Activated CD4-positive, alpha-beta T cell treated with anti-CD3 and anti-CD28 coated beads, Interleukin-2, amount 50 U/mL, for 1 hour (primary cell): ENCODE measurements at places on chromosomes 16 and 17.

DNA sequence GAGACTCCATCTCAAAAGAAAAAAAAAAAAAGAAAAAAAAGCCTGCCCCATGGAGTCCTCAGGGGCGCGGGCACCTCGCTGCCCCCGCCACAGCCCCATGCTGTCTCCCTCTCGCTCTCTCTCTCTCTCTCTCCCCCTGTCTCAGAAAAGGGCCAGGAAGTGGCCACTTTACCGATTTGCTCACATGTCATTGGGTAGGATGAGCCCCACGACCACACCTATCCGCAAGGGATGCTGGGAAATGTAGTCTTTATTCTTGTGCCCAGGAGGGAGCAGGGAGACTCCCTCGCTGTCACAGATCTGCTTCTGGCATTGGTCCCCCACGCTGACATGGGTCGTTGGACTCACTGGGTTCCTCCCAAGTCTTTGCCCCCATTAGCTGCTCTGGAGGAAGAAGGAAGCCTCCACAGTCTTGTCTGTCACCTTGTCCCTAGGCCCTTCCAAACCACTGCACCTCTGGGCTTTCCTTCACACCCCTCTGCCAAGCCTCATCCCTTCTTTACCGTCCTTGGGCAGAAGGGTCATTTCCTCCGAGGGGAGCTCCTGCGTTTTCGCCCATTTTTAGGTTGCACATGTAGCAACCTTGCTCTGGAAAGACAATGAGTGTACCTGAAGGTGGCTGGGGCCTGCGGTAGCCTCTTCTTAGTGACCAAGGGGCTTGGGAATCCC is 6.9 kb upstream of the GJD3 start:
- DNase-seq = no peak

DNA sequence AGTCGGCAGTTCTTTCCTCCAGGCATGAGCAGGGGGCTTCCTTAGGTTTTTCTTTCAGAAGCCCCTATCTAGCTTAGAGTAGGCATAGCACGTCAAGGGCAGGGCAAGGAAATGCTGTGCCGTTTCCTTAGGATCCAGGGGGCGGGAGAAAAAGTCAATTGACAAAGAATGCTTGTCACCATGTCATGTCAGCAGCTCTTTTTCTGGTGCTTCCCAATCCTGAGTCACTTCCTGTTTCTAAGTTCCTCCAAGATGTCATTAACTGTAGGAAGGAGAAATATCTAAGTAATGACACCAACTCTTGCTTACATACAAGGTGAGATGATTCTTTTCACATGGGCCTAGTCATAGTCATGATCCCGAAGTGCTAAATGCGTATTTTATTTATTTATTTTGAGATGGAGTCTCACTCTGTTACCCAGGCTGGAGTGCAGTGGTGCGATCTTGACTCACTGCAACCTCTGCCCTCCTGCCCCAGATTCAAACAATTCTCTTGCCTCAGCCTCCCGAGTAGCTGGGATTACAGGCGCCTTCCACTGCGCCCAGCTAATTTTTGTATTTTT is 35.2 kb downstream of the GJC1 start:
- no peak for DNase-seq

- no peak for DNase-seq
Observed at GRCh38 chr17:17041018-17041521, 1.2 kb upstream of the MPRIP start.

GRCh38 chr16:67236563-67237395 is 9.8 kb downstream of the TMEM208 start:
- peak; percentile 79 for DNase-seq

DNA sequence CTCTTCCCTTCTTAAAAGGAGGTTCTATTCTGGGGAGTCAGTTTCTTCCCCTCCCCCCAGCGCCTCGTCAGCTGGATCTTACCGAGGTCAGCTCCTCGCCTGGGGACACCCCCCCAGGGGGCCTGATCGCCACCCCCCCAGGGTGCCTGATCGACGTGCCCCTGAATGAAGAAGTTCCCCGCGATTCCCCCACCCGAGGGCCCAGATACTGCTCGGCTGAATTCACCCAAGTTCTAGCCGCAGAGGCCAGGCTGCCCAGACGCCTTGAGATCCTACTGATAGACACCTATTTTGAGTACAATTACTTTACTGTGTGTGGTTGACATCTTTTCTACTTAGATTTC is 1.4 kb downstream of the RAB11FIP3 start:
- DNase-seq = no peak

DNA sequence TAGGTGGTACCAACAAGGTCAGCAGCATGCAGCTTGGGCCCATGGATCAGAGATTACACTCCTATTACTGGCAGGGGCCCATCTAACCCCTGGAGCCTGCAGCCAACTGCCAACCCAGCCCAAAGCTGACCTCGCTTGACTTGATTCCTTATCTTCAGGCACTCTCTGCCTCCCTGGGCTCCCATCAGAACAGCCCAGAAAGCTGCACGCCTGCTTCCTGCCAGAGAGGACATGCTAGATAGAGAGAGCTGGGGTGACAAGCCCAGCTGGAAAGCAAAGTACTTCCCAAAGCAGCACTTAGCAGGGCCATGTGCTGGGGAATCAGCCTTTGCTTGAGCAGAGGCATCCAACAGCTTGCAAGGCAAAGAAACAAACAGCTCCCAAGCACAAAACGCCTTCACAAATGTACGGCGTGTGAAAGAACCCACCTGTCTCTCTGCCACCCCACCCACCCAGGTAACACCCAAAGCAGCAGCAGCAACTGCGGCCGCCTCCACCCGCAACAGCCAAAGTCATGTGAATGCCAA is 74.2 kb upstream of the NLK start:
- DNase-seq = no peak

- DNase-seq = no peak
Observed at GRCh38 chr17:4160294-4160859, 17.4 kb downstream of the CYB5D2 start.

DNA sequence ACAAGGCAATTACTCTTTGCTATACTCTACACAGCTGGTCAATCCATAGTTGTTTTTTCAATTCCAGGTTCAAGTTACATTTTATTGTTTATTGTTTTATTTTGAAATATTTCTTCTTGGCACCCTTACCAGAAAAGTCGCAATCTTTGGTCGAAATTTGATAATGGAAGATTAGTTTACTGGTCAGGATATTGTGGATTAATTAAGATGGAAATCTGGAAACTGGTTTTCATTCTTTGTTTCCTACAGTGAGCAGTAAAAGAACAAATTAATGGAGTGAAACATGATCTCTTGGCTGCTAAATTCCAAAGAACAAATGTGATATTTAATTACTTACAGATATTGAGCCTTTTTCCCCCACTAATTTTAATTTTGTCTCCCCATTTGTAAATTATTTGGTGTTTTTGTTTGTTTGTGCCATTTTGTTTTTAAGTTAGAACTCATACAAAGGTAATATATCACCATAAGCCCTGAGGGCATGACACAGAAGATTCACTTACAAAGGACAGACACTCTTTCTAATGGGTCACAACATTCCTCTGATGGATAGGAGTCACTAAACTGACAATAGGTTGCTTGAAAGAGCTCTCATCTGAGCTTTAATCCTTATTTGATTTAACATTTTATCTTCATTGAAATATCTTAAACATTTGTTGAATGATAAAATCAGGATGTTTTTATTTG is 700.2 kb downstream of the KCNJ2 start:
- no peak for DNase-seq

- no peak for DNase-seq
Observed at GRCh38 chr16:85567101-85567866, 45.8 kb upstream of the GSE1 start.

DNA sequence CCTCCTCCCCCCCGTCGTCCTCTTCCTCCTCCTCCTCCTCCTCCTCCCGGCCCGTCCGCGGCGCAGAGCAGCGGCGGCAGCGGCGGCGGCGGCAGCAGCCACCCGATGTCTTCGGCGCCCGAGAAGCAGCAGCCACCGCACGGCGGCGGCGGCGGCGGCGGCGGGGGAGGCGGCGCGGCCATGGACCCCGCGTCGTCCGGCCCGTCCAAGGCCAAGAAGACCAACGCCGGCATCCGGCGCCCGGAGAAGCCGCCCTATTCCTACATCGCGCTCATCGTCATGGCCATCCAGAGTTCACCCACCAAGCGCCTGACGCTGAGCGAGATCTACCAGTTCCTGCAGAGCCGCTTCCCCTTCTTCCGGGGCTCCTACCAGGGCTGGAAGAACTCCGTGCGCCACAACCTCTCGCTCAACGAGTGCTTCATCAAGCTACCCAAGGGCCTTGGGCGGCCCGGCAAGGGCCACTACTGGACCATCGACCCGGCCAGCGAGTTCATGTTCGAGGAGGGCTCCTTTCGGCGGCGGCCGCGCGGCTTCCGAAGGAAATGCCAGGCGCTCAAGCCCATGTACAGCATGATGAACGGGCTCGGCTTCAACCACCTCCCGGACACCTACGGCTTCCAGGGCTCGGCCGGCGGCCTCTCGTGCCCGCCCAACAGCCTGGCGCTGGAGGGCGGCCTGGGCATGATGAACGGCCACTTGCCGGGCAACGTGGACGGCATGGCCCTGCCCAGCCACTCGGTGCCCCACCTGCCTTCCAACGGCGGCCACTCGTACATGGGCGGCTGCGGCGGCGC is at the start of gene FOXF1:
FOXF1 (plus strand) TSS at position 63 of the 797 bp plus-strand sequence; CDS start at position 106, 43 bp downstream.
- DNase-seq = no peak

- DNase-seq = no peak
Observed at GRCh38 chr17:7511108-7511507, 26.9 kb downstream of the POLR2A start.

DNA sequence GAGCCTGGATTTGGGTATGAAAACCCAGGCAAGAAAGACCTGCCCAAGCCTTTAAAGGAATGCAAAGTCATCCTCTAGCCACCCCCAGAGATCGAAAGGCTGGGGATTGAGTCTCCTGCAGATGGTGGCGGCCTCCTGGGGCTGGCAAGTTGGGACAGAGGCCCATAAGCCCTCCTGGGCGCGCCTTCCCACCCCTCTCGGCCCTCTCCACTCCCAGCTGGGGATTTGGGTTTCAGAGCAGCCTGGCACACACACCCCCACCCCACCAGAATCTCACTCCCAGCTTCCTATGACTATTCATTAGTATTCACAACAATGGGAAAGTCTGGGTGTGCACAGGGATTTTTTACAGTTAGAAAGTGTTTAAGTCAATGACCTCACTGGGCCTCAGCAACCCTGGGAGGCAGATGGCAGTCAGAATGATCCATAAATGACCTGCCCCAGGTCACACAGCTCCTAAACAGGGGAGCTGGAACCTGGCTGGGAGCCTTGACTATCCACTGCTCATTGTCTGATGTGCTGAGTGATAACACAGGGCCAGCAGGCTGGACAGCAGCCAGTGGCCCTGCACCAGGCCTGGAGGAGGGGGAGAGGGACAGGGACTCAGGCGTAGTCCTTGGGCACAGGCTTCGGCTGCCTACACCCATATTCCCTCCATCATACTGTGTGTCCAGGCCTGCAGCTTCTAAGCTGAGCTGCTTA is 12.1 kb downstream of the NHERF1 start:
- no peak for DNase-seq

DNA sequence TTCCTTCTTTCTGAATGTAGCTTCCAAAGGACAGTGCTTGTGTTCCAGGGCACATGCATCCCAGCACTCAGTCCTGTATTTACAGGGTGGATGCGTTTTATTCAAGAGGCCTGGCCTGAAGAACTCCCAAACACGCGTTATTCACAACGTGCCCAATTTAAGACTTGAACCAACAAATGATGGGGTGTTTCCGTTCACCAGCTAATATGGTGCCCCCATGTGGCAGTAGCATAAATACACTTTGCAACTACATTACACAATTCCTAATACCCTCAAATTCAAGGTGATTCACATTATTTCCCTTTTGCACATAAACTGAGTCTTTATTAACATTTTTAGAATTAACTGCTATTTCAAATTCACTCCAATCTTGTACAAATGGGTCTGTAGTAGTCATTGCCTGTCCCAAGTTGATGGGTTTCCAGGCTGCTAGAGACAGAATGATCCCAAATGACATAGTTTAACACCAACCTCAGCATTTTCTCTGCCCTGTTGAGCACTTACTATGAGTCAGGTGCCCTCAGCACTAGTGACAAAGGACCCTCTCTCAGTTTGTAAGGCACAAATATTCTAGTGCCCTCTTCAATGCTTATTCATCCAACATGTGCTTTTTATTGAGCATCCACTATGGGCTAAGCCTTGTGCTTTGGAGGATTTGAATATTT is 26.9 kb downstream of the HSD17B2 start:
- no peak for DNase-seq

DNA sequence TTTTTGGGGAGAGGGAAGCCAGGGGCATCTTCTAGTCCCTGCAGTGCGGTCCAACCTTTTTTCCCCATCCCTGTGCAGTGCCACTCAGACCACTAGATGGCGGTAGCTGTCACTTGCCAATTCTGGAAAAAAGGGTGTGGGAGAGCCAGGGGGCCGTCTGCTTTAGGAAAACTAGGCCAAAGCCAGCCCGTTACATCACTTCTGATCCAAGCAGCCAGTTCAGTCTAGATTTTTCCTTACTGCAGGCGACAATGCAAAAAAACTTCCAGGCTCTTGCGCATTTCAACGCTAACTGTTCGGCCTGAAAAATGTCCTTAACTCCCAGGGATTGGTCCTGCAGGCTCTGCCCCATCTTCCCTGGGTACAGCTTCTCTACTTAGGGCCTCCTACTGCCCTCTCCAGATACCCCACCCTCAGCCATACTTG is 69.2 kb upstream of the CES5A start:
- DNase-seq = peak; percentile 44

- DNase-seq = no peak
Observed at GRCh38 chr17:45301674-45302073, 15.1 kb downstream of the MAP3K14 start.

- DNase-seq = no peak
Observed at GRCh38 chr17:78715000-78715771, 66.9 kb downstream of the CYTH1 start.

DNA sequence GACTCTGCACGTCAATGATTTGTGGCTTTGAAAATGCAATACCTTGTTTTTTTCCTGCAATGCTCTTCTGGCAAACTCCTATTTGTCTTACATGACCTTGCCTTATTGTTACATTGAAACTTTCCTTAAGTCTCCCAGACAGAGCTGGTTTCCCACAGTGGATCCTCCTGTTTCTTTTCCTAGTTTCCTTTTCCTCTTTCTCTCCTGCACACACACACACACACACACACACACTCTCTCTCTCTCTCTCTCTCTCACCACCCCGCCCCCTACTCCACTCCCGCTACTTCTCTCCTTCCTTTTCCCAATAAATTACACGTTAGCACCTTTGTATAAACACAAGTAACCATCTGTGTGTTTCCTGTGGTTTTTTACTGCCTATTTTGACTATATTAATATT is 2.3 kb downstream of the ORC6 start:
- DNase-seq = no peak

DNA sequence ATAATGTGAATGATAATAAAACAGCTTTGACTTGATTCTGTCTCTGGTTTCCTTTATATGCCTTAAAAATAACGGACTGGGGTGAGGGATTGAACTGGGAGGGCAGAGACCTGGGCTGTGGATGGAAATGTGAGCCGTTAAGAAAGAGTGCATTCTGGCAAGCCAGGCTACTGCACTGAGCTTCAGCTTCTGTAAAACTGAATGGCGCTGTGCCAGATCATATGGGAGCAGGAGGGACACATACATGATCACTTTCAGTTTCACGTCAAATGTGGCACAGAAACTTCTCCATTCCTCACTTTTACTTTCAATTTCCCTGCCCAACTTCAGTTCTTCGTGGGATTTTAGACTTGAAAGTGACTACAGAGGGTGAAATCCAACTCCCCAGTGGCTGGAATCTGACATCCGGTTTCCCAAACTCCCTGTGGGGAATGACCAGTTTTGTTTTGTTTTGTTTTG is 1.1 kb downstream of the MT2A start:
- peak; percentile 64 for DNase-seq

- no peak for DNase-seq
Observed at GRCh38 chr16:74747716-74748615, 26.7 kb downstream of the FA2H start.

- DNase-seq = no peak
Observed at GRCh38 chr17:12909046-12909445, 108.8 kb downstream of the ELAC2 start.
